ENCODE measurements at places on chromosomes 2 and 18.
A peak's percentile ranks its signal among the peaks of the same experiment; 100 is the strongest.

- no peak for DNase-seq
Observed at GRCh38 chr18:29361843-29362242, 1184.9 kb upstream of the CDH2 start.

DNA sequence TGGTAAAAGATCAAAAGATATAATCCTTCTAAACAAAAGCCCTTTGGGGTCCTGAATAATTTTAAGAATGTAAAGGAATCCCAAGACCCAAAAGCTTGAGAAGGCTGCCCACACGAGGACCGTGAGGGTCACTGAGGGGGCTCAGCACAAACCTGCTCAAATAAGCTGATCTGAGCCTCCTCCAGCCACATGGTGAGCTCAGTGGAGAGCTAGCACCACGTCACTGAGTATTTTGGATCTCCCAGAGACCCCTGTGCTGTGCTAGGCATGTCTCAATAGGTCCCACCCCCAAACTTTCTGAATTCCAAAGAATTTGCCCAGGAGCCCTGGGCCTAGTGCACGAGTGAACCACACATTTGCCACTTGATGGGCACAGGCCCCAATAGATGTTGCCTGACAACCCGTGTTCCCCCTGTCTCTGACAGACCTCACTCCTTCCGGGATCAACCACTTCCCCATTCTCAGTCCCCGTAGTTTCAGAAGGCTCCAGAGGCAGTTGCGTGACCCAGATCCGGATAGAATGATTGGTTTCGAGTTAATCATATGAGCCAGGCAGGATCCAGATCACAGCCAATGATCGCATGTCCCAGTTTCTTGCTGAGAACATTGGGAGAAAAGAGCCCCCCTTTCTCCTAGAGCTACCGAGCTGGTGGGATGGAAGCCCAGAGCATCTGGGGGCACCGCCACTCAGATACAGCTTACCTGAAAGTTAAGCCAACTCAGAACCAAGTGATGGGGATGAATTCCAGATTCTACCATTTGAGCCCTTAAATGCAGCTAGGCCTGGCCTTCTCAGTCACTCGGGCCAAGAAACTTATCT lies 203.8 kb downstream of the TNS1 start:
- DNase-seq = no peak

GRCh38 chr2:191115391-191115790 lies 35.4 kb downstream of the STAT4 start:
- DNase-seq = peak; percentile 36

- DNase-seq = no peak
Observed at GRCh38 chr2:148642891-148643416, 1.6 kb upstream of the EPC2 start.

- no peak for DNase-seq
Observed at GRCh38 chr2:228689053-228689452, 507.6 kb upstream of the SPHKAP start.

GRCh38 chr2:11631462-11631861 lies 38.5 kb downstream of the NTSR2 start:
- no peak for DNase-seq

DNA sequence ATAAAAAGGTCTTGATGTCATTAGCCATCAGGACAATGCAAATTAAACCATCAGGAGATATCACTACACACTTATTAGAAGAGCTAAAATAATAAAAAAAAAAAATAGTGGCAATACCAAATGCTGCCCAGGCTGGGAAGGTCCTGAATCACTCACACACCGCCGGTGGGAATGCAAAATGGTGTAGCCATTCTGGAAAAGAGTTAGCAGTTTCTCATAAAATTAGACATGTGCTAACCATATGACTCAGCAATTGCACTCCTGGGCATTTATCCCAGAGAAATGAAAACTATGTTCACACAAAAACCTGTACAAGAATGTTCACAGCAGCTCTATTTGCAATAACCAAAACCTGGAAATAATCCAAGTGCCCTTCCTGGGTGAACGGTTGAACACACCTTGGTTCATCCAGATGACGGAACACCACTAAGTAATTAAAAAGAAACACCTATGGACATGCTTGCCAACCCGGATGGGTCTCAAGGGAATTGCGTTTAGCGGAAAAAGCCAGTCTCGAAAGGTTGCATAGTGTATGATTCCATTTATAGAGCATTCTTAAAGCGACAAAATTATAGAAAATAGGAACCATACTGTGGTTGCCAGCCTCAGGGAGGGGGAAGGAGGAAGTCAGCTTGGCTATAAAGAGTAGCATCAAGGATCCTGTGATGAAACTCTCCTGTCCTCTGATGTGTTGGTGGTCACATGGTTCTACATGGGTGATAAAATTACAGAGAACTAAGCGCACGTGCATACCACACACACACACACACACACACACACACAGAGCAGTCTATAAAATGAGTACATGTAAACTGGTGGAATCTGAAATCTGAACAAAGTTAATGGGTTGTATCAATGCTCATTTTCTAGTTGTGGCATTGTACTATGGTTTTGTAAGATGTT lies 4.6 kb downstream of the MBP start:
- DNase-seq = no peak

GRCh38 chr2:60140185-60140584 lies 413.3 kb downstream of the BCL11A start:
- no peak for DNase-seq

DNA sequence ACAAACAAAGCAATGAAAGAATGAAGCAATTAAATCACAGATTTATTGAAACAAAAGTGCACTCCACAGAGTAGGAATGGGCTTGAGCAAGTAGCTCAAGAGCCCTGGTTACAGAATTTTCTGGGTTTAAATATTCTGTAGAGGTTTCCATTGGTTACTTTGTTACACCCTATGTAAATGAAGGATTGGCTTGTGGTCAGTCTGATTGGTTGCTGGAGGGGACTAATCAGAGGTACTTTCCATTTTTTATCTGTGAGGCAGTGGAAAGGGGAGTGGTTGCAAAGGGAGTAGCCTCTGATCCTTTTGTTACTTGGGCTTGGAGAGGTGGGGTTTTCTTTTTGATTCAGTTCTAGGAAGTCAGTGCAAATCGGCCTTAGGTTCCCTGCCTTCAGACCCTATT lies 253.3 kb downstream of the ARL6IP6 start:
- no peak for DNase-seq

DNA sequence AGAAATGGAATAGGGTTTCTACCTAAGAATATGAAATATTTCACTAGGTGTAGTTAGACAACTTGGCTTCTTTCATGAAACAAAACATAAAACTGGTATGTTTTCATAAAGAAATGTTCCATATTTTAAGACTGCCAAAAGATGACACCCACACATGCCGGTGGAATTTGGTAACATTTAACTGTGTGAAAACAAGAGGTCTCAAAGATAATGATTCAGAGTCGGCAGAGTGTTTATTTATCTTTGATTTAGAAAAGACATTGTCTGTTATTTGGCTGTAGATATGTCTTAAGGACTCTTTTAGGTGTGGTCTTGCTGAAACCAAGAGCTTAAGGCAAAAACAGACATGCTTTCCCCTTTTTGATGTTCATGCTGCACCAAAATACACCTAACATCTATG lies 63.5 kb upstream of the FN1 start:
- no peak for DNase-seq

DNA sequence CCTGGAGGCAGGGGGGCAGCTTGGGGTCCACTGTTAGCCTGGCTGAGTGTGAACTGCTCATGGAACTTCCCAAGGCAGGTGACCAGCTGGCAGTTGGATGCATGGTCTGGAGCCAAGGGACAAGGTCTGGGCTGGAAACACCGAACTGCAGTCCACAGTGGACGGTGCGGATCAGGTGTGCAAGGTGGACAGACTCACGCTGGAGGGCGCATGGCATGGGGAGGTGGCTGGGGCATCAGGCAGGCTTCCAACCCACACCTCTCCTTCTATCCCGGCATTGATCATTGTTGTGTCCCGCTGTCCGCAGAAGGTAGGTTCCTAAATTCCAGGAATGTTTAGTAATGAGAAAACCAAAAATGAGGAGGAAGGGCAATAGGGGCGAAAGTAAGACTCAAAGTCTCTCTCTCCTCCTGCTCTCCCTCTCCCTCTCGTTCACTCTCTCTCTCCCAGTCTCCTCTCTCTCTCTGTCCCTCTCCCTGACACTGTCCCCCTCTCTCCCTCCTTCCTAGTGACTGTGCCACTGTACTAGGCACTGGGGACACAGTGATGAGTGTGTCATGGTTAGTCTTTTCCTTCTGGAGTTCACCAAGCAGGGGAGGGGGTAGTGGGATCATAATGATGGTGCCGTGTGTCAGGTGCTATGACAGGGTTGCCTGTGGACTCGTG lies 30.3 kb upstream of the LPIN1 start:
- DNase-seq = no peak

DNA sequence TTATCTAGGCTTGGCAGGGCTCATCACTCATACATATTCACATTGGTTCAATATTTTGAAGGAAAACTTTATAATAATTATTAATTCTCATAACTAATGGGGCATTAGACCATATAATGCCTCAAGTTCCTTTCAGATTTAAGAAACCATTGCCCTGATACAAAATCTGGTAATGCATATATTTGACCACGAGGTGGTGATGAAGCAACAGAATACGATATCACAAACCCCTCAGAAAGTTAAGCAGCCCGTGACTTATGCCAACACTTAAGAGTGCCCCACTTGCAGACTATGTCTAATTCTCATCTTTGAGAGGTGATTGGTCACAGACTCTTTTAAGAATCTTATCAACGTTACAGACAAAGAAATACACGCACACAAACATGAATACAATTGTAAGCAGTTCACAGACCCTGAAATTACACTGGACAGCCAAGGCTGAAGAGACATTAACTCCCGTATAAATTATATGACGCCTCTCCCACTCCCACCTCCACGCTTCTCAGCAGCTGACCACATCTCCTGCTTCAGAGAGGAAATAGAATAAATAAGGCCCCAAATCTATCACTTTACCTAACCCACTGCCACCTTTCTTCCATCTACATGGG lies 20.7 kb upstream of the DNAH6 start:
- no peak for DNase-seq

GRCh38 chr2:37154785-37155184 lies 2.0 kb downstream of the EIF2AK2 start:
- no peak for DNase-seq

DNA sequence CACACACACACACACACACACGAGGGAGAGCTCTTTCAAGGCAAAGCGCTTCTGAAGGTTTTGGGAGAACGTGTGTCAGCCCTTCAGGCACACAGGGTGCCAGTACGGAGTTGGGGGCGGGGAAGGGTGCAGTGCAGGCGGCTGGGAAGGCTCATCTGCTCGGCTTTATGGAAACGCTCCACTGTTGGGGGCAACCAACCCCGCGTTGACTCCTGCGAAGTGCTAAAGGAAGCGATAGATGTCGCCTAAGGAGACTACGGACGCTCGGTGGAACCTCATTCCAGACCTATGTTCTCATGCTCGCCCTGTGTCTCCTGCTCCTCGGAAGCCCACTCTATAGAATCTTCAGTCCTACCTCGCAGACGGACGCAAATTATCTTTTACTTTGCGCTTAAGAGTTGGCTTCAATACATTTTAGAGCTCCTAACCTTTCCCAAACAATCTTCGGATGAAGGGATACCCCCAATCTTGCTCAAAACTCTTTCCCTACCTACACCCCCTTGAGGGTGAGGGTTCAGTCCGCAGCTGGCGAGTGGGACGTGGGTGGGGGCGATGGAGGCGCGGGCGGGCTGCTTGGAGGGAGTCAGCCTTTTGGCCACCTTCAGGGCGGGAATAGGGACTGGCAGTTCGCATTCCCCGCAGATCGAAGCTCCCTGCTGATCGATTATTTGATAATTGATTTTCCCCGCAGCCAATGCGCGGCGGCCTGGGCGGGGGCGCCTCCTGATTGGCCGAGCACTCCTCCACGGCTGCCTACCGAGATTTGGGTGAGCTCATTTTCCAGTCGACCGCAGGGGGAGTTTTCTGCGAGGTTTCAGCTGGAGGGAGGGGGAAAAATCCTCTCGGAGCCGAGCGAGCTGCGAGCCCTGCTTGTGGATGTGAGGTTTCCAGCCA lies 1.9 kb upstream of the MEIS1 start:
- DNase-seq = no peak

GRCh38 chr18:58584200-58585127 lies 44.4 kb downstream of the ALPK2 start:
- no peak for DNase-seq

GRCh38 chr2:45258311-45258710 lies 249.1 kb upstream of the SIX2 start:
- no peak for DNase-seq

GRCh38 chr2:117562654-117563053 lies 251.8 kb upstream of the DDX18 start:
- no peak for DNase-seq

- DNase-seq = no peak
Observed at GRCh38 chr18:64409511-64409910, 260.6 kb upstream of the LINC00305 start.

- no peak for DNase-seq
Observed at GRCh38 chr2:98269274-98269673, 77.0 kb upstream of the CNGA3 start.

DNA sequence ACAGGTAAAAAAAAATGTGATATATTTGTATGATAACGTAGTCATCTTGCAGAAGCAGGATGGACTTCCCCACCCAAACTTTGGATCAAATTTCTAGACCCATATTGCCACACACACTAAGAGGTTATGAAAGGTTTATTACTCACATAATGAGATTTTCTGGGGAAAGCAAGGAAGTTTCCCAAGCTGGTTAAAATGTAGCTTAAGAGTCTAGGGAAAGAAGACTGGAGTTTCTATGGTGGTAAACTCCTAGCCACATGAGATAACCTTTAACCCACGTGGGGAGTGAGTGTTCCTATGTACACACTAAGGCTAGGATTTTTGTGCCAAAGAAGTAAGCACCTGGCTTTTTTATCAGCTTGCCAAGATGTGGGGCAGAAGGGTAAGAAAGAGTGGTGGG lies 335.7 kb upstream of the UBE2E3 start:
- DNase-seq = no peak

DNA sequence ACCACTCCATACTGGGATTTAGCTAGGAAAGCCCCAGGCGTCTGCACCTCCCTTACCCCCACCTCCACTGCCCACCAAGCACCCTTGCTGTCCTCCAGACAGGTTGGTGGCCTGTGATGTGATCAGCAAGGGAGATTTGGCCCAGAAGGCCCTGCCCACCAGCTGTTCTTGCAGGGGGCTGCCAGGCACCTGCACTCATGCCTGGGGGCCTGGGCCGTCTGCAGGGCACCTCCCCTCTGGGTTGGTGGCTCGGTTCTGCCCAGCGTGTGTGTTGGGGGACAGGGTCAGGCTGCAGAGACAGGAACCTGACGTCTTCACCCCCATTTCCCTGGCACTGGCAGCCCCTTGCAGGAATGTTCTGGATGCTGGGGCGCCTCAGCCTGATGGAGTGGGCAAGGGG lies 5.8 kb downstream of the DNMT3A start:
- DNase-seq = no peak
